Activated CD4-positive, CD25-positive, alpha-beta regulatory T cell treated with anti-CD3 and anti-CD28 coated beads, Interleukin-2, amount 50 U/mL, for 24 hours (primary cell): ENCODE measurements at places on chromosomes 2 and 18.
A peak's percentile ranks its signal among the peaks of the same experiment; 100 is the strongest.

DNA sequence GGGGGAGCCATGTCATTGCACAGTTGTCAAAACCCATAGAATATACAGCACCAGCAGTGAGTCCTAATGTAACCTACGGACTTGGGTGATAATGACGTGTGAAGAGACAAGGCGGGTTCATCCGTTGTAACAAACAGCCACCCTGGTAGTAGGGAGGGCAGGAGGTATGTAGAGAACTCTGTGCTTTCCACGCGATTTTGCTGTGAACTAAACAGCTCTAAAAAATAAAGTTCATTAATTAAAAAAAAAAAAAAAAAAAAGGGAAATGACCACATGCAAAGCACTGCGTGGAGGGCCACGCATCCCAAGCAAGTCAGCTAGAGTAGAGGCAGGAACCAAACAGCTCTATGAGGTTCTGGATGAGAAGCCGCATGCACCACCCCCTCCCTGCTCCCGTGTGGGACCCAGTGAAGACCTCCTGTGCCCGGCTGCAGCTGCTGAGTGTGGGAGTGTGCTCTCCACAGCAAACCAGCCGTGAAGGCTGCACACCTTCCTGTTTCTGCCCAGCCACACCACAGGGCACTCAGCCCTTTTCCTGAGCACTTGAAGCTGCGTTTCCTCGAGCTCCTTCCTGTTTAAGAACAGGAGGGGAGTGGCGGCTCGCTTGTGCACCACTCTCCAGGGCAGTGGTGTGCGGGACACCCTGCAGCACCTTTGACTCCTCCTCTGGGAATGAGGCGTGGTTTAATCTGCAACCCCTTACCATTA is 65.6 kb downstream of the ODC1 start:
- peak; percentile 62 for ATAC-seq

- ATAC-seq: no peak
Observed at GRCh38 chr2:60025496-60025895, 528.0 kb downstream of the BCL11A start.

- ATAC-seq: no peak
Observed at GRCh38 chr2:79985571-79985970, 319.0 kb downstream of the LRRTM1 start.

GRCh38 chr2:165435611-165436010 is 33.9 kb upstream of the CSRNP3 start:
- no peak for ATAC-seq

DNA sequence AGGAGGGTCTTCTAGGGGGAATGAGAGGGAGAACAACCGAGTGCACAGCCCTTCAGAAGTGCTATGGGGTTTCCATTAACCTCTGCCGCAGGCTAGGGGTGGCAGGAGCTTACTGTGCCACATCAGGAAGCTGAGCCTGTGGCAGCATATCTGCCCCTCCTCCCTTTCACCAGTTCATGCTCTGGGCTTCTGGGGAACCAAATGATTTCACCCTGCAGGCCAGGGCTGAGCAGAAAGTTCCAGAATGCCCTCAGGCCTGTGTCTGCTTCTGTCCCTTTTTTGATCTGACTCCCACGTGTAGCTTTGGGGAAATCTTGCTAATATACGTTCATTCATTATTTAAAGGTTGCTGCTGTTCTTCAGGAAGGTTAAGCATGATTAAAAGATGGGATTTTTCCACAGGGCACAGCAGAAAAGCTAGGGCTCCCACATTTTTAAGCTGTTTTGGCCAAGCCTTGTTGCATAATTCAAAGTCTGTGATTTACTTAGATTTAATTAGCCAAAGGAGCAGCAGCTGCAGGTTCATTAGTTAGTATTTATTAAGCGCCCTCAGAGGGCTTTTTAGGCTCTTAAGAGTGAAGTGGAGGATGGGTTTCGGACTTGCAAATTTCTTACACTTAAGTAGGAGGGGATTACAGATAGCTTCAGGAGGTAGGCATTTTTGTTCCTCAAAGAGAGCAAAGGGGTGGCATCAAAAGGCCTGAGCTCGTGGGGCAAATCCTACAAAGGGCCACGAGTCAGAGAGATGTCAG is 10.2 kb downstream of the TMEM247 start:
- no peak for ATAC-seq
